Osteocyte (in vitro differentiated cells): ENCODE measurements at places on chromosomes 1 and 21. TPM values are rescaled to one million over a fixed set of nuclear protein-coding genes. Genes with fewer than 3 reads are reported as not detected.

GRCh38 chr1:111739925-111740765 is 950 bp upstream of the INKA2 start:
- H3K4me3 ChIP-seq = peak overlapping the region; percentile 93
- H3K27me3 ChIP-seq = no peaks in the 10 kb centered on the region
- H3K36me3 ChIP-seq = no peaks in the 10 kb centered on the region
- peak overlapping the region; percentile 97 for H3K27ac ChIP-seq
- peak; percentile 90 for DNase-seq

FNDC10 gene
- total RNA-seq = 25.6 and 28.0 TPM in 2 replicates

DNA sequence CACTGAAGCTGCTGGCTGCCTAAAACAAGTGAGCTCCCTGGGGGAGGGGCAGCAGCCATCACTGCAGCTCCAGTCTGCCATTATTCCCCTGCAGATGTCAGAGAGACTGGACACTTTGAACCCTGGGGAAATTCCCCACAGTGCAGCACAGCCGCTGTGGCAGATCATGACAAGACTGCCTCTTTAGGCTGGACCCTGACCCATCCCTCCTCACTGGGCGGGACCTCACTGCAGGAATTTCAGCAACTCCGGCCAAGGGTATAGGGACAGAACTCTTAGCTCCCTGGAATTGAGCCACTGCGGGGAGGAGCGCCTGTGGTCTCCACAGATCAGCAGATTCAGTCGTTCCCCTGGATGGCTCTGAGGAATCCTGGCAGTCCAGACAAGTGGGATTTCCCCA is 964.6 kb downstream of the BRINP3 start:
- H3K27me3 ChIP-seq = no peaks in the 10 kb centered on the region
- peaks cover 5% of the 10 kb centered on the region for H3K36me3 ChIP-seq
- no peak for DNase-seq
- H3K4me1 ChIP-seq = no peaks in the 10 kb centered on the region

- no peak overlapping the region for H3K4me3 ChIP-seq
- peaks cover 32% of the 10 kb centered on the region for H3K4me1 ChIP-seq
- H3K27ac ChIP-seq = no peak overlapping the region
Measured at GRCh38 chr1:9784508-9785133, 39.1 kb downstream of the CLSTN1 start.

DNA sequence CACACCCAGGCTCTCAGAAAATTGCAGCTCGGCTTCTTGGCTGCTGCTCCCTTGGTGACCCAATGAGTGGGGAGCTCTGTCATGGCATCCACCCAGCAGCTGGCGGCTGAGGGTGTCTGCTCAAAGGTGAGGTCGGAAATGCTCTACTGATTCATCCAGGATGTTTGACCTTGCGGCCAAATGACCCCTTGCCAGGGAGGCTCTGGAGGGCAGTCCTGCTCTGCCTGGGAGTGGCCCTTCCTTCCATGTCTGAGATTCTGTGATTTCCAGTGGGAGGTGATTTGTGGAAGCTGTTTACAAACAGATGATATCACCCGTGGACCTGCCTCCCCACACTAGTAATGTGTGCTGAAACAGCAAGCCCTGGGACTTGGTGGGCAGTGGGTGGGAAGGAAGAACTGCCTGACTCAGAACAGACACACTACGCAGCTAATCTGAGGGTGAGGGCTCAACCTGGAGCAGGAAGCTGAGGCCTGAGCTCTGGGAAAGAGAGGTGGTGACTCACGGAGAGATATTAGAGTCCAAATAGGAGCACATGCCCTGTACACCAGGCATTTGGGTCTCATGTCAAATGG is 3.0 kb downstream of the CRCT1 start:
- no peak overlapping the region for H3K4me3 ChIP-seq
- no peak for DNase-seq
- no peaks in the 10 kb centered on the region for H3K27me3 ChIP-seq

GRCh38 chr1:241888232-241888631 is 40.2 kb downstream of the EXO1 start:
- no peaks in the 10 kb centered on the region for H3K36me3 ChIP-seq
- H3K27me3 ChIP-seq = no peaks in the 10 kb centered on the region
- H3K4me1 ChIP-seq = no peaks in the 10 kb centered on the region

DNA sequence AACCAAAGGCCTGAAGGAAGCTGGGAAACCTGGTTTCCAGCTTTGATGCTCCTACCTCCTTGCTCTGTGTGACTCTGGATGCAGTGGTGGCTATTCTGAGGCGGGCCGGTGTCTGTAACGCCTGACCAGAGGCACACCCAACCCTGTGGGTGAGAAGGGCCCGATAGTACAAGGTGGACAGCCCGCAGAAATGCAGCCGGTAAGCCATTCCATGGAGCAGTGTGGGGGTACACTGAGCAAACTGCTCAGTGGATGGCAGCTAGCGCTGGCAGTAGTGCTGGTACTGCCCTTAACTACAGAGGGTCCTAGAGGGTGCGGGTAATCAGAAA is 36.0 kb downstream of the AHDC1 start:
- peak overlapping the region; percentile 59 for H3K4me3 ChIP-seq
- DNase-seq = no peak
- H3K27ac ChIP-seq = peak overlapping the region; percentile 94
- peaks cover 2% of the 10 kb centered on the region for H3K36me3 ChIP-seq

MYOG gene
- not detected in 2 replicates for total RNA-seq

GRCh38 chr1:206600527-206600926 is 11.7 kb downstream of the EIF2D start:
- no peak for DNase-seq
- H3K36me3 ChIP-seq = peaks cover 40% of the 10 kb centered on the region
- no peak overlapping the region for H3K27ac ChIP-seq
- H3K27me3 ChIP-seq = no peaks in the 10 kb centered on the region
- H3K4me1 ChIP-seq = no peaks in the 10 kb centered on the region

- H3K4me1 ChIP-seq = no peaks in the 10 kb centered on the region
- H3K27me3 ChIP-seq = peaks cover 40% of the 10 kb centered on the region
- H3K27ac ChIP-seq = no peak overlapping the region
Measured at GRCh38 chr1:117615474-117615873, 9.6 kb downstream of the TENT5C start.

DNA sequence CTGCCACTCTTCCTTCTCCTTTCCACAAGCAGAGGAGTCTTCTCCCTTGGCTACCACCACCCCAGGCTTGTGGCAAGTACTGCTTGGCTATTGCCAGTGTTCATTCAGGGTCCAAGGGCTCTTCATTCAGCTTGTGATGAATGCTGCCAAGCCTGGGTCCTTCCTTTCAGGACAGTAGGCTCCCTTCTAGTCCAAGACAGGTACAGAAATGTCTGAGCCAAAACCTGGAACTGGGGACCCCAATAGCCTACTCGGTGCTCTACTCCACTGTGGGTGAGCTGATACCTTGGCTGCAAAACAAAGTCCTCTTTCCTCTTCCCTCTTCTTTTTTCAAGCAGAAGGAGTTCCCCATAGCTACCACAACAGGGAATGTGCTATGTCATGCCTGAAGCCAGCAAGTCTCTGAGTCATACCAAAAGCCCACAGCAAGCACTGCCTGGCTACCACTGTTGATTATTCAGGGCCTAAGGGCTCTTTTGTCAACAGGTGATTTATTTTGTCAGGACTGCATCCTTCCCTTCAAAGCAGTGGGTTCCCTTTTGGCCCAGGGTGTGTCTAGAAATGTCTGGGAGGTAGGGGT is 268.9 kb downstream of the HHAT start:
- no peak for DNase-seq
- peaks cover 4% of the 10 kb centered on the region for H3K36me3 ChIP-seq
- H3K4me1 ChIP-seq = peaks cover 26% of the 10 kb centered on the region
- no peak overlapping the region for H3K4me3 ChIP-seq
- H3K27me3 ChIP-seq = no peaks in the 10 kb centered on the region

GRCh38 chr1:10663678-10664035 is 132.8 kb downstream of the CASZ1 start:
- H3K4me3 ChIP-seq = no peak overlapping the region
- peaks cover 7% of the 10 kb centered on the region for H3K4me1 ChIP-seq
- H3K27ac ChIP-seq = no peak overlapping the region
- no peaks in the 10 kb centered on the region for H3K36me3 ChIP-seq
- H3K27me3 ChIP-seq = no peaks in the 10 kb centered on the region

TENT5C gene
- total RNA-seq = 0.05 and 0.08 TPM in 2 replicates

AMIGO1 gene
- 5.2 and 5.4 TPM in 2 replicates for total RNA-seq

HORMAD1 gene
- not detected in 2 replicates for total RNA-seq

DNA sequence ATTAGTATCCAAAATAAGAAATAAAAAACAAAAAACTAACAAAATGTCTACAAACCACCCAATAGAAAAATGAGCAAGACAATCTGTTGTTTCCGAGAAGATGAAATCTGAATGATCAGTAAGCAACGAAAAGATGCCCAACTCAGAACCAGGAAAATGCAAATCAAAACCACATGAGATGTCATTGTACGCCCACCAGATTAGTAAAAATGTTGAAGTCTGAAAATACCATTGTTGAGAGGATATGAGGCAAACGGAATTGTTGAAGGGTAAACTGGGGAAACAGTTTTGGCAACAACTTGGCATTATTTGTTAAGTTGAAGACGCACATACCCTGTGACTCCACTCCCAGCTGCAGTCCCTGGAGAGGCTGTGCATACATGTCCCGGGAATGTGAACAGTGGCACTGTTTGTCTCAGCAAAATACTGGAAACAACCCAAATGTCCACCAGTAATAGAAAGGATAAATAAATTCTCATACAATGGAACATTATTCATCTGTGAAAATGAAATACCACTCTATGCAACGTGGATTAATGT is 10.6 kb downstream of the ZBTB17 start:
- H3K36me3 ChIP-seq = peaks cover 14% of the 10 kb centered on the region
- H3K27ac ChIP-seq = peak overlapping the region; percentile 66
- H3K4me3 ChIP-seq = no peak overlapping the region
- peaks cover 37% of the 10 kb centered on the region for H3K4me1 ChIP-seq

MIXL1 gene
- 0.18 TPM in 1 of 2 replicates, not detected in the other for total RNA-seq

- peaks cover 15% of the 10 kb centered on the region for H3K36me3 ChIP-seq
- DNase-seq = no peak
- peak overlapping the region; percentile 100 for H3K4me3 ChIP-seq
Measured at GRCh38 chr1:111448482-111448917, 556 bp downstream of the WDR77 start.

- H3K4me3 ChIP-seq = no peak overlapping the region
- no peak for DNase-seq
- H3K27me3 ChIP-seq = peaks cover 6% of the 10 kb centered on the region
- H3K27ac ChIP-seq = no peak overlapping the region
Measured at GRCh38 chr21:38205940-38206339, 50.9 kb upstream of the KCNJ15 start.

TSPAN1 gene
- total RNA-seq = 0.68 and 0.91 TPM in 2 replicates

- peaks cover 5% of the 10 kb centered on the region for H3K36me3 ChIP-seq
- peaks cover 27% of the 10 kb centered on the region for H3K27me3 ChIP-seq
- H3K4me3 ChIP-seq = no peak overlapping the region
- no peak for DNase-seq
- H3K27ac ChIP-seq = no peak overlapping the region
Measured at GRCh38 chr1:19661721-19662228, 2.9 kb upstream of the HTR6 start.

LHX8 gene
- not detected in 2 replicates for total RNA-seq

HES5 gene
- 0.29 TPM in 1 of 2 replicates, not detected in the other for total RNA-seq

- H3K4me1 ChIP-seq = no peaks in the 10 kb centered on the region
- H3K36me3 ChIP-seq = no peaks in the 10 kb centered on the region
- H3K4me3 ChIP-seq = no peak overlapping the region
- H3K27ac ChIP-seq = no peak overlapping the region
- DNase-seq = no peak
Measured at GRCh38 chr1:116178837-116179236, 67.6 kb downstream of the MAB21L3 start.

- H3K27me3 ChIP-seq = no peaks in the 10 kb centered on the region
- H3K36me3 ChIP-seq = no peaks in the 10 kb centered on the region
- H3K27ac ChIP-seq = no peak overlapping the region
- H3K4me3 ChIP-seq = no peak overlapping the region
- DNase-seq = no peak
Measured at GRCh38 chr1:58439946-58440345, 106.6 kb downstream of the OMA1 start.
